ENCODE measurements at places on chromosomes 7 and 10.

GRCh38 chr10:17060289-17060688, 69.3 kb downstream of the CUBN start:
- DNase-seq: no peak

DNA sequence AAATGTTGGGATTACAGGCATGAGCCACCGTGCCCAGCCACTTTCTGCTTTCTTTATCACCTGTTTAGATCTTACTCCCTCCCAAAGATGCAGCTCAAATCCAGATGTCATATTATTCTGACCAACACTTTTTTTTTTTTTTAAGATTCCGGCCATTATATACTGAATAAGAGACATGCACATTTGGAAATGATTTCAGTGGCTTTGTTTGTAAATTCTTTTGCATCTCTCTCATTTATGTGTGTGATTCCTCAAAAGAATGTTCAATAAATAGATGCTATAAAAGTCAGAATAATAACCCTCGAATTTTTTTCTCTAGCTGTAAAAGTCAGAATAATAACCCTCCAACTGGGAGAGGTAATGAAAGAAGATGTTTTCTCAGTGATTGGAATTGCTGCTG, 25.4 kb downstream of the HECW1 start:
- DNase-seq: no peak

GRCh38 chr10:8499312-8499711, 444.8 kb downstream of the GATA3 start:
- no peak for DNase-seq

GRCh38 chr7:47826754-47827153, 121.5 kb downstream of the PKD1L1 start:
- DNase-seq: no peak

DNA sequence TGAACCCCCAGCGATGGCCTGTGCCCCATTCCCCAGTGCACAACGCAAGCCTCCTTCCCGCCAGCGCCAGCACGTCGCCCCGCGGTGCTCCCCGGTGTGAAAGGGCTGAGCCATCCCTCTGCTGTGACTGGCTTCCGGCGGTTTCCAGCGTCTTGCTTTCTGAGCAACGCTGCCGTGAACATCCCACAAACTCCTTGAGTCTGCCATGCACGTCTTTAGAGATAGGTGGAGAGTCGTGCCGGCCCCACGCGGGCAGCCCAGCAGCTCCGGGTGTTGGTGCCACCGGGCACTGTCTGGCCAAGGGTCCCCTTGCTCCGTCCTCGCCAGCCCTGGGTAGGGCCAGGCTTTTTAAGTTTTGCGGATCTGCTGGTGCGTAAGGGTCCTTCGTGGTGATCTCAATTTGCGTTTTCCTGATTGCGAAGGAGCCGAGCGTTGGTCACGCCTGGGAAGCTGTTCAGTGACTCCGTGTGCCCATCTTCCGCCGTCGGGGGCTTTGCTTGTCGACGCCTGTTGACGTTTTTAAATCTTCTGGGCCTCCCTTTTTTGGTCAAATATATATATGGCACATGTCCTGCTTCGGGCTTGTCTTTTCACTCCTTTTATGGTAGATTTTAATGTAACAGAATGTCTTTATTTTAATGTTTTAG, 70.6 kb downstream of the FOXL3 start:
- DNase-seq: peak; percentile 52

DNA sequence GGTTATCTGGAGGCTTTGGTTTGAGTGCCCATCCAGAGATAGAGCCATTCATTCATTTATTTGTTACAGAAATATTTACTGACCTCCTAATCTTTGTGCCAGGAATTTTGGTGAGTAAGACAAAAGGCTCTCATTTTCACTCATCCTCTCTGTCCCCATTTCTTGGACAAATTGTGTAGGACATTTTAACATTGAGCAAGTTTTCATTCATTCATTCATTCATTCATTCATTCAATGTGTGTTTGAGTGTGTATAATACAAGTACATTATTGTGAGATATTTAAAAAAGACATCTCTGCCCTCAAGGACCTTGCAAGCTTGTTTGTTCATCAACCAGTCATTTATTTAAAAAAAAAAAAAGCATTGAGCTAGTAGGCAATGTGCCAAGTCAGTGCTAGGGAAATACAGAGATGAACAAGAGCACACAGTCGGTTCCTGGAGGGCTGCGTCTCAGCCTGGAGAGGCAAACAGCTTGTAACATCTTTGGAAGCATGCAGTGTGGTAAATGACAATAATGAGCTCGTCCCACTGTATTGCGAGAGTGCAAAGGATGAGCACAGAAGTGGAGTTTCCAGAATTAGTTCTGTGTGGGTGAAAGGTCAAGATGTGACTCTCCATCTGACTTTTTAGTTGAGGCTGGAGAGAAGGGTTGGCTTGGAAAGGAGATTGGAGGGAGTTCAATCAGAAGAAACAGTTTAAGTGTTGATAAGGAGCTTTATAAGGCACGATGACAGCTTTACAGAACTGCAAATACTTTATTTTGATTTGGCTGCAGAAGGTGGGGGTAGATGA, 50.5 kb upstream of the HBP1 start:
- DNase-seq: no peak

- no peak for DNase-seq
Measured at GRCh38 chr10:83458611-83459010, 680.7 kb upstream of the GHITM start.

DNA sequence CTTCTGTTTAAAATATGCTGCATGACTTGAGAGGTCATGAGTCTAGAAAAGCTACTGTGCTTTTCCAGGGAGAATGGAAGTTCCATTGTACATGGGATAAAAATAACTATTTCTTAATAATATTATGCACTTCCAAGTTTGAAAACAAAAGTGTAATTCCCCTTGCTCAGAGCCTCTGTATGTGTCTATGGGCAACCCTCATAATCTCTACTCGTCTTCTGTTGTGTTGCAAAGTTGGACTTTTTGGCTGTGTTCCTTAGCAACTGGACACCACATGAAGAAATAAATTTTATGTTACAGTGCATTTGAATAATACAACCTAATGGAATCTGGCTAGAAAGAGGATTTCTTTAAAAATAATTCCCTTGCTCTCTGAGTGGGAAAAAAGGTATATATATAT, 242.6 kb downstream of the TWIST1 start:
- no peak for DNase-seq

- no peak for DNase-seq
Measured at GRCh38 chr7:35520810-35521625, 173.9 kb downstream of the HERPUD2 start.

DNA sequence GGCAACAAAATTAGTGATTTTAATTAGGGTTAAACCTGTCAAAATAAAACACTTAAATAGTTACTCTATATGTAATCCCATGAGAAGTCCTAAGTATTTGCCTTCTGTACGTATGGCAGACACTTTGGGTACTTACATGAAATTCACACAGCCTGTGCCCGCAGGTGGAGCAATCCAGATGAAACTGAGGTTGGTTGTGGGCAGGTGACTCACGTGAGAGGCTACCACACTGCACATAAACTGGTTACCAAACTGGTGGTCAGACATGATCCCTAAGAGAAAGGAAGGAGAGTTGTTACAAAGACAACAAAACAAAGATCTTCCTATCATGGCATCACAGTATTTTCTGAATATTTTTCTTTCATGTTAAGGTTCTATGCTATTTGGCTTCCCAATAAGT, 156.1 kb downstream of the RELN start:
- no peak for DNase-seq

GRCh38 chr10:85926986-85927385, 439.6 kb downstream of the GRID1 start:
- DNase-seq: no peak

DNA sequence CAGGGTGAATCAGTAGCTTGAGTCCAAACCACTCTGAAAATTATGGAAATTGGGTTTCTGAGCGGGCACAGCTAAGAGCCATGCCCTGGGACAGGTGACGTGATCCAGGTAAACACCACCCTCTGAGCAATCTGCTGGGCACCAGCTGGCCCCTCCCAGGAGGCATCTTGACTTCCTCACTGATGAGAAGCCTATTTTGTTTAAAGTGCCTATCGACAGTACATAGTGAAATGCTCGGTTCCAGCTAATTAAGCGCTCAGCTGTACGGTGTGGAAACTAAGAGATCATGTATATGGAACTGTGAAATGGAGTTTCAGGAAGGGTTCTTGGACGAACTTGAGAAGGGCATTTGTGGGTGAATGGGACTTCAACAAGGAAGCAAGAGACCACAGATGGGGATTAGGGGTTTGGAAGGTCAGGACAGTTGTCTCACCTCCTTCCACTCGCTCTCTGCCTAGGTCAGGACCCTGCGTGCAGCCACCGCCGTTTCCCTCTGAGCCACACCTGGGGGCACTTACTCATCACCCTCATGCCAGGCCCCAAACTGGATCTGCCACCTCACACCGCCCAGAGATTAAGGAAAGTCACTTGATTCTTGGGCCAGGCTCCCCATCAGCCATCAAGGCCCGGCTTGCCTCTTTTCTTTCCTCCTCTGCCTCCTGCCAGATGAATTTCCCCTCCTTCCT, 3.2 kb downstream of the ITPRIP start:
- peak; percentile 32 for DNase-seq

DNA sequence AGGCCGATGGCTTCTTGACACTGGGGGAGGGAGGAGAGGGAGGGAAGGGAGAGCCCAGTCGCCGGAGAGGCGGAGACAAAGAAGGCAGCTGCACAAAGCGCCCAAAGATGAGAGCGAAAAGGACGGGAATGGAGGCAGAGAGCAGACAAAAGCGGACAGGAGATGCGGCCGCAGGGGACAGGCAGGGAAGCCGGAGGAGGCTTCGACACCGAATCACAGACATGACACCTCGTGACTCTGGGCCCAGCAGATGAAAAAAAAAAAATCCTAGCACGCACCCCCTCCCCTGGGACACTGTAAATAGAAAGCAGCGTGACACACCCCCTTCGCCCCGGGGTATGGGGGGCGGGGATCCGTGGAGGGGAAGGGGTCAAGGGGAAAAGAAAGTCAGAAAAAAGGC, 976 bp downstream of the NAT16 start:
- no peak for DNase-seq

GRCh38 chr10:33216661-33217427, 117.6 kb downstream of the NRP1 start:
- DNase-seq: no peak

GRCh38 chr10:114329634-114330365, 74.5 kb downstream of the AFAP1L2 start:
- DNase-seq: no peak

DNA sequence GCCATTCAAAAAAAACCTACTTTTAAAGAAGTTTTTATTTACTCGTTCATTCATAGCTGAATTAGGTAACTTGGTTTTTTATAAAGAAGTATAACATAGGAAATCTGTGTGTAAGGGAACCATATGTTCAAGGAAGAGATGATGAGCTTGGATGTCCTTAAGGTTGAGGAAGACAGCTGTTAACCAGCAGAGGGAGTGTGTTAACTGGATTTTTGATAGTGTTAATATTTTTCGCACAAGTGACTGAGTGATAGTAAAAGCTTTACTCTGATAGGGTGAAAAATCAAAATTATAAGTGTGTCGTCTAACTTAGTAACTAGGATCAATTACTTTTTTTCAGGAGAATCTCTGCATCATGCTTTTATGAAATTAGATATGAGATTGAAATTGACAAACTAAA, 134.7 kb downstream of the ARL5B start:
- no peak for DNase-seq

DNA sequence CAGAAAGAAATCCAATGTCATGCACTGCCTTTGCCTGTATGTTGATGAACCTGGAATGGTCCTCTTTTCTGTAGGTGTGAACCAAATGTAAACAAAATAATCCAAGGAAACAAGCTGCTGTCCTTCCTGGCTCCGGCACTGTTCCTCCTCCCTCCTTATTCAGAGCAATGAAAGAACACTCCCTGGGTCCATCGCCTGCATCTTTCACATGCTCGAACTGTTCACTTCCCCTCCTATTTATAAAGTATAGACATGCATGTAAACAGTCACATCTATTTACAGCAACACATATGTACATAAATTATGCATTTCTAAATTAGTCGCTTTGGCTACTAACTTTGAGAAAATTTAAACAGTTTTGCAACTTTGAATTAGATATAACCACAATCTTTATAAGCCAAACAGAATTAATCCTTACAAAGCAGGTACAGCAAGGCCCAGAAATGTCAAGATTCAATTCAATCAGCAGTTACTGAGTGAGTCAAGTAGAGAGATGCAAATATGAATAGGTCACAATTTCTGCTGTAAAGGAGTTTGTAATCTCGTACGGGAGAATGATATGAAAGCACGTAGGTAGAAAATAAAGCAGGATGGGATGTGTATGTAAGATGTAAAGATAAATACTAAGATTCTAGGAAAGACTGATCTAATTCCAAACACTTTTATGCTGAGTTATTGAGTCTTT, 162.6 kb downstream of the PIP4K2A start:
- no peak for DNase-seq

DNA sequence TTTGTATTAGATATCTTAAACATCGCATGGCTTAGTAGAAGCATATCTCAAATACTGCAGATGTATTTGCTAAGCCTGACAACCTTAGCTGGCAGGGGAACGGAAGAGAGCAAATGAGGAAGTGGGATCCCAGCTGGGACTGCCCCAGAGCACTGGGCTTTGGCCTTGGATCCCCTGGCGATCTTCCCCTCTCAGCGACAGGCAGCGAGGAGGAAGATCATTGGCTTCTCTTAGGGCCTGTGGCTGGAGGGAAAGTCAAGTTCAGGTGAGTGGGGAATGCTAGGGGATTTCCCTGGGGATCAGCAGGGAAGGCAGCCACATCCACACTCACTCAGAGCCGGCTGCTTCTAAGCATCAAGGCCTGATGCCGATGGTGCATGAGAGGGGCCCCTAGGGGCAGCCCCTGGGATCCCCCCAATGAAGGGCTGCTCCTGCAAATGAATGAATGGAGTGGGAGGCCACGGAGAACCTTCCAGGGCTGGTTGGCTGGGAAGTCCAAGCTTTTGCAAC, 42.0 kb downstream of the LYZL2 start:
- no peak for DNase-seq

DNA sequence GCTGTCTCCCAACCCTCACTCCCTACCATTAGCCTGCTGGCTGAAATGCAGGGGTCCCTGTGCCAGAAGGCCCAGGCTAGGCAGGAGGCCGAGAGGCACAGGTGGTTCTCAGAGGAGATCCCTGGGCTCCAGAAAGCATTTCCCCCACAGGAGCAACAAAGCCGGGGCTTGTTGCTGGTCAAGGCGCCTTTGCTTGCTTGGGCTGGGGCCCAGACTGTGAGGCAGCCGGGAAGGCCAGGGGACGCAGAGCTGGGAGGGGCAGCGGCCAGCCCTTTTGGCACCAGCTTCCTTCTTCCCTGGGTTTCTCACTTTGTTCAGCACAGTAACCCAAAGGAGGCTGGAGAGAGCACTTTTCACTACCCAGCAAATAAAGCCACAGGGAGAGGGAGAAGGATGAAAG, 48.6 kb downstream of the FBXW4 start:
- DNase-seq: no peak

- no peak for DNase-seq
Measured at GRCh38 chr10:124680675-124681074, 63.5 kb downstream of the FAM53B start.

GRCh38 chr10:111148440-111148839, 71.6 kb downstream of the ADRA2A start:
- DNase-seq: no peak
